ENCODE measurements at places on chromosomes 16 and 17.
A peak's percentile ranks its signal among the peaks of the same experiment; 100 is the strongest.

DNA sequence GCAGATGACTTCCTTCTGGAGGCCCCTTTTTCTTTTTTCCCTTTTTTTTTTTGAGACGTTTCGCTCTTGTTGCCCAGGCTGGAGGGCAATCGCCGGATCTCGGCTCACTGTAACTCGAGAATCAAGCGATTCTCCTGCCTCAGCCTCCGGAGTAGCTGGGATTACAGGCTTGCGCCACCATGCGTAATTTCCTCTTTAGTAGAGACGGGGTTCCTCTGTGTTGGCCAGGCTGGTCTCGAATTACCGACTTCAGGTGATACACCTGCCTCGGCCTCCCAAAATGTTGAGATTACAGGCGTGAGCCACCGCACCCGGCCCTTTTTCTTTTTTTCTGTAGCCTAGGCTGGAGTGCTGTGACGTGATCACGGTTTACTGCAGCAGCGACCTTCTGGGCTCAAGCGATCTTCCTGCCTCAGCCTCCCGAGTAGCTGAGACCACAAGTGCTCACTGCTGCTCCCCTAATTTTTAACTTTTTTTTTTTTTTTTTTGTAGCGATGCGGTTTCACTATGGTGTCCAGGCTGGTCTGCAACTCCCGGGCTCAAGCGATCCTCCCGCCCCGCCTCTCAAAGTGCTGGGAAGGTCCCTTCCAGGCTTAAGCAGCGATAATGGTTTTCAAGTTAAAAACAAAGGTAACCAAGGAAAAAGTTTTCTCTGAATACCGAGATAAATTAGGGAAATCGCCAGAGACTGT, 956 bp upstream of the IST1 start:
- peak; percentile 55 for DNase-seq

DNA sequence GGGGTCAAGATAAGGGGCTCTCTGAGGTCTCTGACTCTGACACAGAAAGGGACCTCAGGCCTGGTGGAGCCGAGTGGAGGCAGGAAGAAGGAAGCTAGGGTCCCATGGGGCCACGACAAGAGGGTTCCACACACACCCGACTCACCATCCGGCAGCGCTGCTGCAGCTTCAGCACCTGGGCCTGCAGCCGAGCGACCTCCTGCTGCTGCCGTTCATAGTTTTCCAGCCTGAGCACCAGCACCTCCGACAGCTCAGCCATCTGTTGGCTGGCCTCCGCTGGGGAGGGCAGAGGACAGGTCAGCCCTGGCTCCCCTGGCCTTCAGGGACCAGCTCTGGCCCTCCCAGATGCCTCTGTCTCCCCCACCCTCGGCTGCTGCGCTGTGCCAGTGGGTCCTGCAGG, 6.4 kb downstream of the HAP1 start:
- DNase-seq: peak; percentile 38

DNA sequence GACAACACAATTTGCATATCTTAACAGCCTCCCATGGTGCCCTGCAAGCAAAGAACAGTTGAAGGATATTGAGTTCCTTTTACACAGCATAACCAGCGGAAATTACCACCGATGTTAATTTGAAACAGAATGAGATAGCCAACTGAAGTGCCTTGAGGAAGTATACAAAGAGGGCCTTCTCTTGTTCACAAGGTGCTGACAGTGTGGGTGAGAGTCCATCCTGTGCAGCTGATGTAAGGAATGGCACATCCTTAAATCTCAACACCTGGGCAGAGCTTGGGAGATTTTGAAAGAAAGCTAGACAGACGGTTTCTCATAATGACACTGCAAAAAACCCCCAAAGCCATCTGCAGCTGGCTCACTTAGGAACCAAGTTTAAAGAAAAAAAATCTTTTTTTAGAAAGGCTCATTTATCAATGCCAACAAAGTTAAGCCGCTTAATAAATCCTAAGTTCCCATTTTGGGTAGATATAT, 818.6 kb downstream of the KCNJ2 start:
- peak; percentile 7 for DNase-seq

DNA sequence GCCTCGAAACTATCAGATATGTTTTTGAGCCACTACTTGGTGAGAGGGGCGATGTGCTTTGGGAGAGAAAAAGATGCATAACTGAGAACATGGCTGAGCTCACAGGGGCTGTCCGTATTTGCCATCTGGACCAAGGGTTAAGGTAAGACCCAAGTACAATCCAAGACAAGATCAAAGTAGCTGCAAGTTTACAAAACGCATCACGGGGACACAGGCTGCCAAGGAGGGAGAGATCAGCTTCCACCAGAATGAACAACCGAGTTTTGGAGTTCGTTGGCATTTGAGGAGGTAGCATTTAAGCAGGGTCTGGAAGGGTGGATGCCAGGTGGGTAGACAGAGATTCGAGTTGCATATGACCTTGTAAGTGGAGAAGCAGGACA, 2.2 kb downstream of the PITPNC1 start:
- no peak for DNase-seq

DNA sequence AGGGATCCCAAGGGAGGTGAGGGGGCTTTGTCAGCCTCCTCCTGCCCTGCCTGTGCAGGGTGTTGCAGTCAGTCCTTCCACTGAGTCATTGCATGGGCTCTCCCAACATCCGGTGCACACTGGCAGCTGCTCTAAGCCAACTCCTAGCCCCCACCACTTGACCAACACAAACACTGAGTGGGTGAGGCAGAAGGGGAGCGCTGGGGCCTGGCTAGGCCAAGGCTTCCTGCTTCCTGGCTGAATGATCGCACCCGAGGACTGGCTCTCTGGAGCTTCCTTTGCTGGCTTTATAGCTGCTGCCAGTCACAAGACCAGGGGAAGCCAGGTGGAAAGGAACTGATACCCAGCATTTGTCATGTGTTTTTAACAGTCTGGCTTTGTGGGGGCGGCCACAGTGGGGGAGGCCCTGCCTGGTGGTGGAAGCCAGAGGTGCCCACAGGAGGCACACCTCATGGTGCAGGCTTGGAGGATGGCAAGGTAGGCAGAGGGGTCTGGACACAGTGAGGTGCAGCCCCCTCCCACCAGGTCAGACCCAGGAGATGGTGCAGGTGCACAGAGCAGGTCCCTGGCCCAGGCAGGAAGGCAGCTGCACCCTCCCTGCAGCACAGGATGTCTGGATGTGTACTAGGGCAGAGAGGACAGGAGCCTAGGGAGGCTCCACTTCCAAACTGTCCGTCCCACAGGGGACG, 6.8 kb downstream of the MPG start:
- no peak for DNase-seq

DNA sequence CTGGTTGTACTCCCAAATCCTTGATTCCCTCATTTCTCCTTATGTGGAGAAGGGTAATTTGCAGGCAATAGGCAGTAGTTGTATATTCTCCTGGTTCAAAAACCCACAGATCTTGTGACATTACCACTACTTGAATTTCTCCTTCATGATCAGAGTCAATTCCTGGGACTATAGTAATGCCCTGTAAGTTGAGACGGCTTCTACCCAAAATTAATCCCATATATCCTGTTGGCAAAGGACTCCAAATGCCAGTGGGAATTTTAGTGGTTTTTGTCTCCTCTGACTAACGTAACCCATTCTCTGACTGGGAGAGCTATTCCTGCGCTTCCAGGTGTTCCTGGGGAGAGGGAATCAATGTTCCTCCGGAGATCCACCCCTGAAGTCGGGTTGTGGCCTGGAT, 11.6 kb upstream of the ZNF689 start:
- DNase-seq: no peak

DNA sequence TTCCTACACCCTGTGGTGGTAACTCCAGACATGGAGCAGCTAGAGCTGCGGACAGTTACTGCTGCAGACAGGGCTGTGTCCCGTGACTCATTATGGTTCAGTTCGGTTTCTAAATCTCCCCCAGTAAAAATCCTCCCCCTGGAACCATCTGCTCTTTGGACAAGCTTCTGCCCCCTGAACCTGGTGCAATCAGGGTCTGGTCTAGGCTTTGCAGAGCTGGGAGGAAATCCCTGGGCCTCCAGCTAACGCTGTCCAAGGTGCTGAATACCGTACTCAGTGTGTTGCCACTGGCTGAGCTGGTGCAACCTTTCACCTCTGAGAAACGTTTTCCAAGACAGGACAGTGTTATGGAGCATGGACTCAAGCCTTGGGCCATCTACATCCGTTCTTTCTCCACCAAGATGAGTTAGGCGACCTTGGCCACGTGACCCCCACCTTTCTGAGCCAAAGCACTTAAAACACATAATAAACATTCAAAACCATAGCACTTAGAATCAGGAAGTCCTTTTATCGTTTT, 142.0 kb downstream of the CPPED1 start:
- peak; percentile 72 for DNase-seq

- no peak for DNase-seq
These were observed 22.6 kb downstream of the SEC14L5 start for GRCh38 chr16:4980691-4981090.

DNA sequence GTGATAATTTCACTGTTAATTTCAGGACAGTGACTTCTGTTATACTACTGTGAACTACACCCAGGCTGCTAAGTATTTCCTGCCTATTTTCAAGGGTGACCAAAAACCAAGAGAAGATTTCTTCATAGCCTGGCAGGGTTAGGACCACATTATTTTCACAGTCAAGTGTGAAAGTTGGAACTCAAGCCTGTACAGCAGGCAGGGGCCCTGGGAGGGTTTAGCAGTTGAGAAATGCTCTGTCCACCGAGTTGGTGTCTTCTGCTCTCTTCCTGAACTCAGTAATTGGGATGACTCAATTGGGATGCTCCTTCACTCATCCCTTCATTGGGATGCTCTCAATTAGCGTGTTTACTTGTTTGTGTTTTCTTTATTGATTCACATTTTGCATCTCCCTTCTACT, 347.3 kb upstream of the CDH11 start:
- DNase-seq: no peak

DNA sequence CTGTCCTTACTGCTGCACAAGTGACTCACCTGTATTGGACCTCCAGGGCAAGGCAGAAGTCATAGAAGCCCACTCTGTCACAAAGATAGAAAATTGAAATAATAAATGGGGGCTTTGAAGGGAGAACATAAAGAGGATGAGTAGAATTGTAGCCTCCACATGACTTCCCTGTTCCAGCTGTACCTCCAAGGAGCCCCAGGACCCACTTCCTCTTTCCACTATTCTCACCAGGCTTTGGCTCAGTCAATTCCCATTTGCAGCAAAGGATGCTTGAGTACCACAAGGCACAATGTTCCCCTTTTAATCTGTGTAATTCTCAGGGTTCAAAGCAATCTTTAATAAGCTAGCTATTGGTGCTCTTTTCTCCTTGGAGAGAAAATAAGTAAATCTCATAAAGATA, 512.1 kb downstream of the TOX3 start:
- no peak for DNase-seq

DNA sequence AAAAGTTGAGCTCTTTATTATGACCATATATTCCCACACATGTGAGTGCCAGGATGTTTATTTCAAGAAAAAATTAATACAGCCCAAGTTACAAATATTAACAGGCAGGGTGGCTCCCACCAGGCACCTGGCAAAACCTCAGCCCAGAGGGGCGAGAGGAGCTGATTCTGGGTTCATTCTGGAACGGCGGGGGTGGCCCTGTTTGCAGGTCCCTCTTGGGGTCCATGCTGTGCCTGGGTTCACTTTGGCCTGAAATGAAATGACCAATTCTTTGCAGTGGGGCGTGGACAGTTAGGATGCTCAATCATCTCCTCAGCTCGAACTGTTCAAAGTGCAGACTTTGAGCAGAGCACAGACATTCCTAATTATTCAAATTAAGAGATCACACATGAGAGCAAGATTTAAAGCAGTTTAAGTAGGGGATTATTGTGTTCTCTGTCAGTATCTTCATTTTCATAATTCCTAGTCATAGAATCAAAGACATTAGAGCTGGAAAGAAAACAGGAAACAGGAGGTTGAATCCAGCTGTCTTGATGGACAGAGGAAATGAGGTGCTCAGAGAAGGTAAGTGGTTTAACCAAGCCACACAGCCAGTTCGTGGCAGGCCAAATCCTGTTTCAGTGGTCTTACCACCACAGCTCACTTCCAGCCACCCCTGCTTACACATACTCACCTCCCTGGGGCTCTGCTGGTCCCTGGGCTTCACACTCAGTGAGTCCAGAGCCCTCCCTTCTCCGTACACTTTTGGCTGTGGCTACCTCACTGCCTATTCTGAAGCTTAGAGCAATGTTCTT, 363.9 kb upstream of the TNRC6C start:
- no peak for DNase-seq

- peak; percentile 62 for DNase-seq
These were observed 174.8 kb downstream of the PRKCB start for GRCh38 chr16:24010440-24011089.

- DNase-seq: no peak
These were observed 873.4 kb upstream of the CDH8 start for GRCh38 chr16:62909597-62909996.
